ENCODE measurements at places on chromosomes 2 and 18.

DNA sequence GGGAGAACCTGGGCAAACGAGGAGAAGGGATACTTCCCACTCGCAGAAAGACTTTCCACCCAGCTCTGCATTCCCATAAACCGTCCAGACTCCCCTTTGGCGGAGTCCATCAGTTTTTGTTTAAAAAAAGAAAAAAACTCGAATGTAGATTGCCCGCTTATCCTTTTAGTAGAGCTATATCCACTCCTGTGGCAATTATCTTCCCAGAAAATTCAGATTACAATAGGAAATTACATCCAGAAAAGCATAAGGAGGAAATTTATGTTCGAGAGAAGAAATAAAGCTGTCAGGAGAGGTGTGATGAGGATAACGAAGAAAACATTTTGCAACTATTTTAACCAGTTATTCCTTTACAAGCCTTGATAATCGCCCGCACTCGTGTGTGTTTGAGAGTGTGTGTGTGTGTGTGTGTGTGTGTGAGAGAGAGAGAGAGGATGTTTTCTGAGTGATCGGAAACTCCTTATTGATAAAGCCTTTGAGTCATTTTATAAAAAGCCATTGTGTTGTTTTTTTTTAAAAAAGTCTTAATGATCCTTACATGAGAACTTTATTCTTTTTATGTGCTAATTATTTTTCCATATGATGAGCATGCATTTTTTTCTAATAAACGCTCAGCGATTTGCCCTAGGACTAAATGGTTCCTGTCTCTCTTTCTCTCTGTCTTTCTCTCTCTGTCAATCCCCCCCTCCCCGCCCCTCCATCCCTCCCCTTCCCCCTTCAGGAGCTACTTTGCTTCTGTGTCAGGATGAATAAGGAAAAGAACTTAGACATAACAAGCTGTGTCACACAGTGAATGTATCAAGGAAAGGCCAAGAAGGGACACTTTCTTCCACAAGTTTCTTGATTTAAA lies 1.1 kb upstream of the PPP3R1 start:
- peak; percentile 64 for DNase-seq

DNA sequence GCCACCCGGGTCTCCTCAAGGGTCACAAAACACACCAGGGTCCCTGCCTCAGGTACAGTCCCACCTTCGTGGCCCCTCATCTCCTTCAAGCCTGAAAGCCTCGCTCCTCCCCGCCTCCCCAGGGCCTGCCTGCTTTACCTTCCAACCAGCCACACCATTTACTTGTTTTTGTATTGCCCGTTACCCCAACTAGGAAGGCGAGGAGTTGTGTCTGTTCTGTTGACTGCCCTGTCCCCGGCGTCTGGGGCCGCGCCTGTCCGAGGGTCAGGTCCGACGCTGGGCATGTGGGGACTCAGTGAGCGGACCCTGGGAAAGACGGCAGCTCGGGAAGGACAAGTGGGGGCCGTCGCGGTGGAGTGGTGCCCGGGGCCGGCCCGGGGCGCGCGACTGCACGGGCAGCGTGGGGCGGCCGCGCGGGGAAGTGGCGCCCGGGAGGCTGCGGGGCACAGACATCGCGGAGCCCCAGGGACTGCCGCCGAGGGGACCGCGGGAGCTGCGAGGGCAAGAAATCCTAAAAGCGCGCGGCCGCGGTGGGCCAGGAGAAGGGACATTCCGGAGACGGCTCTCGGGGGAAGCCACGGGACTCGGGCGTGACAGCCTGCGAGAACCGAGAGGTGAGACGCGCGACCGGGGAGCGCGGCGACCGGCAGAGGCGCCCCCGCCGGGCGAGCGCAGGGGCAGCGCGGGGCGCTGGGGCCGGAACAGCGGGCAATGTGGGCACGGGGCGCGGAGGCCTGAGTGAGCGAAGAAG lies 797 bp upstream of the GRHL1 start:
- DNase-seq: peak; percentile 50

- no peak for DNase-seq
Measured at GRCh38 chr2:235183786-235184185, 232.0 kb downstream of the SH3BP4 start.

GRCh38 chr2:68434981-68435380 lies 32.1 kb downstream of the FBXO48 start:
- peak; percentile 29 for DNase-seq

Measured in NAMALWA (cell line).